ENCODE measurements at places on chromosomes 1 and 21. TPM values are rescaled to one million over a fixed set of nuclear protein-coding genes. Genes with fewer than 3 reads are reported as not detected.

GRCh38 chr1:109240158-109241152 lies 8.9 kb upstream of the CELSR2 start:
- no peak for DNase-seq

GRCh38 chr21:42474043-42474831 lies 21.8 kb downstream of the RSPH1 start:
- peak; percentile 68 for DNase-seq

DNA sequence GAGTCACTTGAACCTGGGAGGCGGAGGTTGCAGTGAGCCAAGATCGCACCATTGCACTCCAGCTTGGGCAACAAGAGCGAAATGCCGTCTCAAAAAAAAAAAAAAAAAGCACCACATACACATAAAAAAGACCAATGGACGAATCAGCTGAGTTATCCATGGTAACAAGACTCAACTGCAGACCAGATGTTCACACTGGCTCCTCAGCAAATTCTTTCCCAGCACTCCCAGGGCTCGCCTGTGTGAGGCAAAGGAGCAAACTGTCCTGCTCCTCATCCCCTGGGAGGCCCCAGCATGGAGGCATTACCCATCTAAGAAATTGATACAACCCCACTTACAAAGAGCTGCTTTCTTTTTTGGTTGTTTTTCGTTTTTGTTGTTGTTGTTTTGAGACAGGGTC lies 3.1 kb downstream of the TMEM234 start:
- no peak for DNase-seq

DNA sequence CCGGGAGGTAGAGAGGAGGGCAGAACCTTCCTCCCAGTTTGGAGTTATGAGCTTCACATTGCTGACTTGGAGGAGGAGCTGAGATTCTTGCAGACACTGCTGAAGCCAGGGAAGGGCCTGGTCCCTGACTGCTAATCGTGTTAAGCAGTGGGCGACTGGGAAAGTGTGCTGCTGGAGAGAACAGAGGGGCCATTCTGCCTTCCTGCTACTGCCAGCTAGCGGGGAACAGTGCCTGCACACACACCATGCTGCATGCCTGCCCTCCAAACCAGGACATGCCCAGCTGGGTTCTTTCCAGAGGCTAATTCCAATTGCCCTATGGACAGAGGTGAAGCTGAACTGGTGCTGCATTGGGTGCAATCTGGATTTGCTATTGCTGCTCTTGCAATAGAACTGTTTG lies 281.4 kb downstream of the AJAP1 start:
- DNase-seq: no peak

GRCh38 chr1:111488669-111489068 lies 14.8 kb downstream of the ADORA3 start:
- no peak for DNase-seq

GRCh38 chr1:40898431-40898901 lies 36.3 kb upstream of the CITED4 start:
- no peak for DNase-seq

DNA sequence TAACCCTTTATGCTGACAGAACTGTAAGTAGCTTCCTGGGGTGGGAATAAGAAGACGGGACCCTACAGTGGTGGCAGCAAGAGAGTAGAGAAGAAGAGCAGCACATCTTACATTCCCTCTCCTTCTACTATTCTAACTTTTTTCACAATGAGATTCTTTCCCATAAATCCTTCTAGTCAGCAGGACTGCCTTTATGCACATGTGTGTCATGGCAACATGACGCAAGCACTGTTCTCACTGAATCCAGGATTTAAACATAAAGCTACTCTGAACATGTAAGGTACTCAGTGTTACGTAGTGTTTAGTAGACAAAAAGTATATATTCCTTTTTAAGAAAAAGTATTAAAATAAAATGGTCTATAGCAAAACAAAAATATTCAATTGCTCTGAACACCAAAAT lies 309.7 kb upstream of the LYPLAL1 start:
- no peak for DNase-seq

- no peak for DNase-seq
Observed at GRCh38 chr1:237279629-237280028, 237.6 kb downstream of the RYR2 start.

- DNase-seq: no peak
Observed at GRCh38 chr1:53944469-53945182, 873 bp downstream of the IFT25 start.

DNA sequence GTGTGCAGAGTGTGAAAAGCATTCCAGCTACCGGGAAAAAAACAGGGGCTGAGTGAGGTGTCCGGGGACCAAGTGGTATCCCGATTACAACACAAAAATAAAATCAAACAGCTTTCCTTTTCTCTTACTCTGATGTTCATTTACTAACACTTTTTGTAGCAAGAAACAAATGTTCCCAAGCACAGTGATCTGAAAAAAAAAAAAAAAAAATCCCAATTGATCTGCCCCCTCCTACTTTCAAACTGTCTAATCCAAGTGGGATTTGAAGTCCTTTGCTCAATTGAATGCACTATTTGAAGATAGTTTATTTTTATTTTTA lies 1.3 kb downstream of the BACE2 start:
- no peak for DNase-seq

GRCh38 chr1:214164173-214164572 lies 116.8 kb upstream of the SMYD2 start:
- no peak for DNase-seq

DNA sequence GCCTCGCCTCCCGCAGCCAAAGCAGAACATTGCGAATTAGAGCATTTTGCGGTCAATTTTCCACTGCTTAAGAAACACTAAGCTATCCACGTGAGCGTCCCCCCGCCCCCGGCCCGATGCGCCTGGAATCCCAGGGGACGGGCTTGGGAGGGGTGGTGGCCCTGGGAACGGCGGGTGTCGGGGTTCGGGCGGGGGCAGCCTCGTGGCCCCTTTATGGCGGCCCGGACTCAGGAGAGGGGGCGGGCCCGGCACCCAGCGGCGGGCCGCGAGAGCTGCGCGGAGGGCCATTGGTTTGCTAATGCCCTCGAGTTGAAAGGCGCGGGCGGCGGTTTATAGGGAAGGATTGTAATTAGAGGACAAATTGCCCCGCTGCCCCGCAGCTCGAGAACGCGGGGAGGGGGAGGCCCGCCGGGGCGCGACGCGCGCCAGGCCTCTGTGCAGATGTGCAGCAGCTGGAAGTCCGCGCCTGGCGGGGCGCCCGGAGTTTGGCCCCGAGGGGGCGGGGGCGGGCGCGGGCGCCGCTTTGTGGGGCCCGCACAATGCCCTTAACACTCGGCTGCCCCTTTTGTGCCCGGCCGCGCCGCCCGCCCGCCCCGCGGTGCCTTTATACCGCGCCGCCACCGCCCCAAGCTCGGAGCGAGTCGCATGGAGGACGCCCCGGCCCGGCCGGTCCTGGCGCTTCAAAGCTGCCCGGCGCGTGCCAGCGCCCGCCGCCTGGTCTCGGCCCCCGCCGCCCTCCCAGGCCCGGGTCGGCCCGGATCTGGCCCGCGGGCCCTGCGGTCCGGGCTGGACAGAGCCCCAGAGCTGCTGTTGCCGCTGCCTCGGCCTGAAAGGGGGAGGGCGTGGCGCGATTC lies 1.9 kb upstream of the HES3 start:
- no peak for DNase-seq

GRCh38 chr1:87338566-87338965 lies 9.9 kb downstream of the LMO4 start:
- no peak for DNase-seq

DNA sequence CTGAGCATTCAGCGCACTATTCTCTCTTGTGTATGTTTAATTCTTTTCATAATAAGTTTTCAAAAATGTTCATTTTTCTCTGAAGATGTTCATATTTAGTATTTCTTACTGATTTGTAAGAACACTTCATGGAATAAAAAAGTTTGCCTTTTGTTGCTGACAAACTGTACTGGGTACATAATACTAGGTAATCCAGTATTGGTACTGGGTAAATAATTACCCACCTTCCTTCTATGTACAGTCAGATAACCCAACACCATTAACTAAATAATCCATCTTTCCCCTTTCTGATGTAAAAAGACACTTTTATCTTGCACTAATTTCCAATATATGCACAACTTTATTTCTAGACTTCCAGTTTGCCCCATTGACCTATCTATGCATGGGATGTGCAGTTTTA lies 23.9 kb downstream of the APP start:
- no peak for DNase-seq

DNA sequence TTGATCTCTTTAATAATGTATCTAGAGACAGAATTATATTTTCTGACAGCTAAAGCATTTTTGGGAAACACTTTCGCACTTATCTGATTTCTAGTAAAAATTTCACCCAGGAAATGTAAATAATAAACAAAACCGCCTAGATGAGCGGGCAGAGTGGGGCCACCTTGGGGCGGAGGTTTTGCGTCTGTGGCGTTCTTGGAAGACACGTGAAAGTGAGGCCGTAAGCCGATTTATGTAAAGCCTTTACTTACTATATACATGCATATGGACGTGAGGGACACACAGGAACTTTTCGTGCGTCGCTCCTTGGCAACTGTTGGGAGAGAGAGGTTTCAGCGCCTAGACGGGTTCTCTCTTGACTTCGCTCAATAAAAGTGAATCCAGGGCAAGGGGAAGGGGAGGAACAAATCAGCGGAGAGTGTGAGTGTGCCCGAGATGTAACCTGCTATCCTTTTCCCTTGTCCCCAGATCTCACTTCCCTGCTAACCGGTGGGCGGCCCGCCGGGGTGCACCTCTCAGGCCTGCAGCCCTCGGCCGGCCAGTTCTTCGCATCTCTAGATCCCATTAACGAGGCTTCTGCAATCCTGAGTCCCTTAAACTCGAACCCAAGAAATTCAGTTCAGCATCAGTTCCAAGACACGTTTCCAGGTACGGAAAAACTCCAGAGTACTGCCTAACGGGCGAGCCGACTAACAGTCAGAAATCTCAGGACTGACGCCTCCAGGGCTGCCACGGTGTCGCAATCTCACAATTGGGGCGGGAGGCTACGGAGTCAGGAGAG lies 1.7 kb downstream of the HLX start:
- DNase-seq: no peak

GRCh38 chr21:15264084-15264665 lies 199.4 kb upstream of the NRIP1 start:
- no peak for DNase-seq

DNA sequence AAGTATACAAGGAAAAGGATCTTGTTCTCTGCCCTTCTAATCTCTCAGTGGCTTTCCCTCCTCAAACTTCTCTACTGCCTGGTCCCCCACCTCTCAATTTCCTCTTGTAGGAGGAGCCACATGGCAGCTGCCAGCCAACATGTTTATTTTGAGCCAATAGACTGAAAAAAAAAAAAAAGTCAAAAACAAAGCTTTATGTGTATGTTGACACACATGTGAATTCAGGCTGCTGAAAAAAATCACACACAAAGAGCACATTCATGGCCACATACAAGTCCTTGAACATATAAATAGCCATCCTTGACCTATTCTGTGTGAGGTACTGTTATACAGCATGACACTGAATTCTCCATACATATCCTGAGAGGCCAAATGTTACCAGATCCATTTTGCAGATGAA lies 3.7 kb downstream of the PTPN14 start:
- no peak for DNase-seq

DNA sequence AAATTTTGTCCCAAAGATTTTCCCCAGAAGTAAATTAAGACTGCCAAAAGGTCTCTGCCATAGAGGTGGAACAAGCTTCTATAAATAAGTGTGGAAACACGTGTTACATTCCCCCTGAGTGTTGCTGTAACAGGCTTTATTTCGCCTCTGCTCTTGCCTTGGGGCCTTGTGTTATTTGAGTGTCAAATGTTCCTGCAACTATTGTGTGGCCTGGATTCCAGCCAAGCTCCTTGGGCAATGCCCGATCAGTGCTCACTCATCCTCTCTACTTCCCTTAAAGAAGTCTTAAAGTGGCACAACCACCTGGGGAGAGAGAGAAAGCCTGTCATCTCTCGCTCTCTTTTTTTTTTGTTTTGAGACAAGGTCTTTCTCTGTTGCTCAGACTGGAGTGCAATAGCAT lies 156.7 kb downstream of the NR5A2 start:
- DNase-seq: peak; percentile 70

GRCh38 chr1:23561813-23562100 lies 2.5 kb upstream of the ID3 start:
- DNase-seq: no peak

- DNase-seq: no peak
Observed at GRCh38 chr1:56626546-56626945, 18.6 kb upstream of the PRKAA2 start.

- DNase-seq: no peak
Observed at GRCh38 chr1:175380521-175381300, 188.1 kb upstream of the KIAA0040 start.

GRCh38 chr1:155123801-155124200 lies 3.9 kb upstream of the EFNA1 start:
- no peak for DNase-seq

DNA sequence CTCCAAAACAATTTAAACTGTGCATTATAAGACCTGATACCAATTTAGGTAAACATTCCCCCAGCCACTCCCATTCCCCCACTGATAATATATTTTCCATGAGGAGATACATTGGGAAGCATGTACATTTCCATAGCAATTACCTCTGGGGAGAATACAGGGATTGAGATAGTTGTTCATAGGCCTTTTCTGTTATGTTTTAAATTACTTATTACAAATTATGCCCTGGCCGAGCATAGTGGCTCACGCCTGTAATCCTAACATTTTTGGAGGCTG lies 4.4 kb downstream of the ASAP3 start:
- DNase-seq: no peak

GRCh38 chr1:236343246-236343870 lies 50.7 kb upstream of the EDARADD start:
- DNase-seq: no peak

- DNase-seq: no peak
Observed at GRCh38 chr1:87926131-87926830, 597.6 kb downstream of the LMO4 start.

DNA sequence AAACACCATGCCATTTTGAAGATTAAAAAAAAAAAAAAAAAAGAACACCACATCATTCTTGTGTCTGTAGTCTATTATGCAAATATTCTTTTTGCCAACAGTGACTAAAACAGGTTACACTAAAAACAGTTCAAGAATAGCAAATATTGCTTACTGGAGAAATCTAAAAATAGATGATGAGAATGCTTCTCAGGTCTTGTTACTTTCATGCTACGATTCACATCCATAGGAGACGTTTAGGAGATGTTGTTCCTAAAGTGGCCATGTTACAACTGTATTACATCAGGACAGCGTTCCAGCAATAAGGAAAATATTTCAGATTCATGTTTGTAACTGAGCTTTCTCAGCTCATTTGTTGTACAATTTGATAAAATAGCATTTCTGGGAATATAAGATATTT lies 32.3 kb downstream of the RAB3GAP2 start:
- no peak for DNase-seq

GRCh38 chr1:30852026-30852425 lies 56.5 kb downstream of the SDC3 start:
- DNase-seq: no peak

ARHGEF16 gene
- 3.0 TPM for polyA plus RNA-seq

RPL22 gene
- 377 TPM for polyA plus RNA-seq

CDCA8 gene
- 37.1 TPM for polyA plus RNA-seq

MFSD2A gene
- polyA plus RNA-seq: 2.9 TPM

HSF2BP gene
- polyA plus RNA-seq: 1.7 TPM

TMCO4 gene
- 4.6 TPM for polyA plus RNA-seq

SLC35D1 gene
- 4.8 TPM for polyA plus RNA-seq

SYNC gene
- polyA plus RNA-seq: 11.6 TPM

TMEM54 gene
- polyA plus RNA-seq: 31.8 TPM

TRIM58 gene
- polyA plus RNA-seq: not detected

SPRR2B gene
- polyA plus RNA-seq: not detected

NBPF14 gene
- 6.2 TPM for polyA plus RNA-seq

EFNA3 gene
- 2.0 TPM for polyA plus RNA-seq

Measured in A549 (cell line).